ENCODE measurements at places on chromosomes 4 and X.

GRCh38 chr4:76802236-76803021 lies 95.5 kb downstream of the SOWAHB start:
- DNase-seq, result no peak

- no peak for DNase-seq
These were observed 8.8 kb downstream of the WDR13 start for GRCh38 chrX:48606091-48606490.

GRCh38 chr4:96035727-96036126 lies 195.8 kb downstream of the PDHA2 start:
- no peak for DNase-seq

DNA sequence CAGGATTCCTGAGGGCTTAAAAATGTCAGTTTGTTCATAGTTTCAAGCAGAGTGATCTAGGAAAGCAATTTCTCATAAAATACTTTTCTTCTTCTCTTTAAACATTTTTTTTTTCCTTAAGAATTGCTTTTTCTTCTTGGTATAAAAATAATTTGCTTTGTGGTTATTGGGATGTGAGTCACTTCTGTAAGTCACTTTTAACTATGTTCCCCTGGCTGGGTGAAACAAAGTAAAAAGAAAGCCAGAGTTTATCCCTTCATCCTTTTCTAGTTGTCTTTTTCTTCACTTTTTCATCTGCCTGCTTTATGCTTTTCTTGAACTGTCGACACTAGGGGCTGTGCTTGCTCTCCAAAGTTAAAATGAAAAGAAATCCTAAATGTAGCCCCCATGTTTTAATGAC lies 33.5 kb downstream of the ARSJ start:
- no peak for DNase-seq

Data from T-helper 9 cell (primary cell).